ENCODE measurements at places on chromosomes 3 and 15.

DNA sequence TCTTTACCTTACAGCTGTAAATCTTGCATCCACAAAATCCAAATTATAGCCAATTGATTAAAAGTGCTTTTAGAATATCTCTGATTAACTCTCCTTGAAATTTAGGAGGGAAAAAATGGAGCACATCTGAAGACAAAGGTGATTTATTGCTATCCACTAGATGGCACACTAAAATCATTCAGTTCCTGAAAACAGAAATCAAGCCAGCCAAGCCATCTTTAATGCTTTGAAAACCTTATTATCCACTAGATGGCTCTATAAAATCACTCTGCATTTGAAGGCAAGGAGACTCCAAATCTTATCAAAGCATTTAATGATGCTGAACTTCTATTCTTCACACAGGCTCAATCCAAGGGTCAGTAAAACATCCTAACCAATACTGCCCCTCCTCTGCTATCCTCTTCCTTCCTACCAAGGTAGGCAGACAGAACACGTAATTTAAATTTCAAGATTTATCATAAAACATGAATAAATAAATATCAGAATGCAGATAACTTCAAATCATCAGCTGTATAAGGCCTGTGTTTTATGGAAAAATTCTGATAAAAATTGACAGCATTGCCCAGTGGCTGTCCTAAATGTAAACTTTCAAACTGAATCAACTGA is 48.4 kb downstream of the GOLIM4 start:
- DNase-seq, result peak; percentile 91

GRCh38 chr3:106631373-106632108 is 745.7 kb upstream of the CCDC54 start:
- no peak for DNase-seq

- DNase-seq, result peak; percentile 70
Measured at GRCh38 chr3:153029350-153029749, 132.7 kb upstream of the RAP2B start.

DNA sequence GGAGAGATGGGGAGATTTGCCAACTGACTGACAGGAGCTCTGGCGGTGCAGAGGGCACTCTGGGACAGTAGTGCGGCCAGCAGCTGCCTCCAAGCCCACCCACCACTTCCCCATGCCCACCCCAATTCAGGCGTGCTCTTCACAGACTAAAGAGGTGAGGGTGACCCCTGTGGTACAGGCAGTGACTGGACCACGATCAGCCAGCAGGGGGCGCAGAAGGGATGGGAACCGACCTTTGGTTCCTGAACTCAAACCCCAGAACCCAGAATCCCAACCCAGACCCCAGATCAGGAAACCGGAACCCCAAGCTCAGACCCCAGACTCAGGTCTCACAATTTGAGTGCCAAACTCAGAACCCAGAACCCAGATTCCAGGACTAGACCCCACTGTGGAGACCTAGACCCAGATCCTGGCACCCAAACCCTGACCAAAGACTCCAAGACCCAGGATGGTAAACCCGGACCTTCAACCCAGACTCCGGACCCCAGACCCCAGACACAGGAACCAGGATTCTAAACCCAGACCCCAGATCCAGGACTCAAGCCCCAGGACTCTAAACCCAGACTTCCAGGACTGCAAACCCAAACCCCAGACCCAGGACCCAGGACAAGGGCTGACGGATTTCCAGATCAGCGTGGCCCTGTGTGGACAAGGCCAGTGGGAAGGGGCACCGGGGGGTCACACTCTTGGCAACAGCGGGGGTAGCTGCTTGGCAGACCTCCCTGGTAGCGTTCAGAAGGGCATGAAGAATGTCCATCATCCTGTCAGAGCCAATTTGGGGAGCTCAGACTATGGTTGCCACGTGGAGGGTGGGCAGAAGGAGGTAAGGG is 3.7 kb upstream of the MYL3 start:
- DNase-seq, result peak; percentile 61

GRCh38 chr3:193016437-193016901 is 98.8 kb upstream of the MB21D2 start:
- DNase-seq, result peak; percentile 23

DNA sequence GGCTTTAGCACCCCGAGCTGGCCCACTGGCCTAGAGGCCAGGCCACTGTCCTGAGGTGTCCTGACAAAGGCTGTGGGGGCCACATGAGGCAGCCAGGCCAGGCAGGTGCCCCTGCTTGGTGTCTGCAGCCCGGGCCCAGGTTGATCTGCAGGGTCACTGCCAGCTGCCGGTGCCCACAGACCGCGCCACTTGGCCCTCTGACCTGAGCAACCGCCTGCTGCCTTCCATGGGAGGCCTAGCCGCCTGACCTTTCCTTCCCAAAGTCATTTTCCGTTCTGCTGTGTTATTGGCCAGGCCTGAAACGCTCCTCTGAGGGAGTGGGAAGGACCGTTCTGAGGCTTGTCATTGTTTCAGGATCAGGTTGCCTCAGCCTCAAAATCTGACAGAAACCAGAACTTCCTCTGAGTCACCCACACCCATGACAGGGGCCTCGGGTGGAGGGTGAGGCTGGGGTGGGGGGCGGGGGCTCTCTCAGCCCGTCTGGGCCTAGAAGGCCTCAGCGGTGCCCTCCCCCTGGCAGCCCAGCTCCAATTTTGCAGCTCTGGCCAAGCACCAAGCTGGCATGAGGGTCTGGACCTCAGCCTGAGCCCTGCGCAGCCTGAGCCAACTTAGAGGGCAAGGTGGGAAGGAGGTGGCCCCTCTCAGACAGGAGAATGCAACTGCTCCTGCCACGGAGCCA is 140.7 kb upstream of the MEF2A start:
- peak; percentile 96 for DNase-seq

All from cardiac fibroblast (primary cell).